ENCODE measurements at places on chromosomes 16 and 17.

GRCh38 chr17:62950067-62950466 is 16.0 kb upstream of the TANC2 start:
- DNase-seq: no peak

DNA sequence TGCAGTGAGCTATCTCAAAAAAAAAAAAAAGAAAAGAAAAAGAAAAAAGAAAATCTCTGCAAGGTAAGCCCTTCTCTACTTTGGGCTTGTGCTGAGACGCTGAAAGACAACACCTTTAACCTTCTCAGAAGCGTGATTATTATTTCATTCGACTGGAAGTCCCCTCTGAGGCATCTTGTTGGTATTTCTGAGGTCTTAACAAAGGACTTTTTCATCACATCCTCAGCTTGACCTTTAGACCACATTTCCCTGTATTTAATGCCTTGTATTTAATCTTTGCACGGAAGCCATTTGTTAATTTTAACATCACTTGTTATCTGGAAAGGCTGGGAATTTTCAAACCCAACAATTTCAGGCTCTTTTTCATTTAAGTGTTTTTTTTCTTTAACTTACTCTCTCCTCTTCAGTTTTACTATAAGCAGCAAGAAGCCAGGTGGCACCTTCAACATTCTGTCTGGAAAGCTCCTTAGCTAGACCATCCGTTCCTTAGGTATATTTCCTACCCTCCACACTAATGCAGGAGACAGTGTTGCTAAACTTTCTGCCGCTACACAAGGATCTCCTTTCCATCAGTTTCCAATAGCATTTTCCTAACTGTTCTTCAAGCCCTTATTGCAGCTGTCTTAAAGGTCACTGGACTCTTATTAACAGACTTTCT is 10.3 kb downstream of the KCTD13 start:
- DNase-seq: no peak

GRCh38 chr17:57485916-57486881 is 229.9 kb downstream of the MSI2 start:
- DNase-seq: no peak

DNA sequence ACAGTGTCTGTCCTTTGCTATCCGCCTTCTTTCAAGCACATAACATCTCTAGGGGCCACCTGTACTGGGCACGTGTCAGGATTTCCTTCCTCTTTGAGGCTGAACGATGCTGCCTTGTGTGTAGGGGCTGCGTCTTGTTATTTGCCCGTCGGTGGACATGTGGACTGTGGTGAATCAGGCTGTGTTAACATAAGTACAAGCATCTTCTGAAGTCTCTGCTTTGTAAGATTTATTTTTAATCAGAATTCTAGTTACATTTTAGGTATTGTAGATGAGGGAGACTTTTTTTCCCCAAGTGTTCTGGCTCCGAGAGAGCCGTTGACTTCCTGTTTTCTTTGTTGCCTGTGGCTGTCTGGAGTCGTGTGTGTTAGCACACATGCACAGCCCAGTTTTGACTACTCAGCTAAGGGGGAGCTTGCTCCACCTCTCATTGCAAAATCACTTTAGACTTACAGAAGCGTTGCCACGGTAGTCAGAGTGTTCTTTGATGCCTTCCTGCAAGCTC is 26.1 kb downstream of the SPG7 start:
- no peak for DNase-seq

DNA sequence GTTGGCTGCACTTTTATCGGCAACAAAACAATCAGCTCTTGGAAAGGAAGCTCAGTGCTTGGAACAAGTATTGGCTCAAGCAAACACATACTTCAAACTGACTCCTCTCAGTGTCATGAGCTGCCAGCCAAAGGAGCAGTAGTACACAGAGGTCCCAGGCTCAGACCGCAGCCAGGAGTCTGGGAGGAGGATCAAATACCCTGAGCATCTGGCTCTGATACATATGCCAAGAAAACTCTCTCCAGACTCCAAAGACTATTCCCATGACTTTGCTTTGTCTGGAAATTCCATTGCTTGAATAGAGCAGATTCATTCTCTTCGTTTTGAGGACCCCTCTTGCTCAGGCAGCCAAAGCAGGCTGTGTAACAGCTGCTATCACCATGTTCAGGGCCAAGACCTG is 501.6 kb upstream of the PSMD7 start:
- DNase-seq: no peak

DNA sequence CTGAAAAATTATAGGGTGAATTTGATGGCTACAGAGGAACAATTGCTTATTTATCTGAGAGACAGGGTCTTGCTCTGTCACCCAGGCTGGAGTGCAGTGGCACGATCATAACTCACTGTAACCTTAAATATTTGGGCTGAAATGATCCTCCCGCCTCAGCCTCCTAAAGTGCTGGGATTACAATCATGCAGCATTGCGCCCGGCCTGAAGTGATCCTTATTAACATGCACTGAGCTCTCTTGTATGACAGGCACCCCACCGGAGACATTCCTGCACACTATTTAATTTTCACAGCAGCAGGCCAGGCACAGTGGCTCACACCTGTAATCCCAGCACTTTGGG is 77.7 kb downstream of the CNGB1 start:
- no peak for DNase-seq

- DNase-seq: no peak
Measured at GRCh38 chr17:12282056-12282455, 261.4 kb downstream of the MAP2K4 start.

DNA sequence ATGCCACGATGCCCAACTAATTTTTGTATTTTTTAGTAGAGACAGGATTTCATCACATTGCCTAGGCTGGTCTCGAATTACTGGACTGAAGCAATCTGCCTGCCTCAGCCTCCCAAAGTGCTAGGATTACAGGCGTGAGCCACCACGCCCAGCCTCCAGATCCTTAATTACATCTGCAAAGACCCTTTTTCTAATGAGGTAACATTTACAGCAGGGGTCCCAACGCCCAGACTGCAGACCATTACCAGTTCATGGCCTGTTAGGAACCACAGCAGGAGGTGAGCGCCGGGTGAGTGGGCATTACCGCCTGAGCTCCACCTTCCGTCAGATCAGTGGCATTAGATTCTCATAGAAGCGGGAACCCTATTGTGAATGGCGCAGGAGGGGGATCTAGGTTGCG is 4.0 kb upstream of the RAB11FIP4 start:
- no peak for DNase-seq

DNA sequence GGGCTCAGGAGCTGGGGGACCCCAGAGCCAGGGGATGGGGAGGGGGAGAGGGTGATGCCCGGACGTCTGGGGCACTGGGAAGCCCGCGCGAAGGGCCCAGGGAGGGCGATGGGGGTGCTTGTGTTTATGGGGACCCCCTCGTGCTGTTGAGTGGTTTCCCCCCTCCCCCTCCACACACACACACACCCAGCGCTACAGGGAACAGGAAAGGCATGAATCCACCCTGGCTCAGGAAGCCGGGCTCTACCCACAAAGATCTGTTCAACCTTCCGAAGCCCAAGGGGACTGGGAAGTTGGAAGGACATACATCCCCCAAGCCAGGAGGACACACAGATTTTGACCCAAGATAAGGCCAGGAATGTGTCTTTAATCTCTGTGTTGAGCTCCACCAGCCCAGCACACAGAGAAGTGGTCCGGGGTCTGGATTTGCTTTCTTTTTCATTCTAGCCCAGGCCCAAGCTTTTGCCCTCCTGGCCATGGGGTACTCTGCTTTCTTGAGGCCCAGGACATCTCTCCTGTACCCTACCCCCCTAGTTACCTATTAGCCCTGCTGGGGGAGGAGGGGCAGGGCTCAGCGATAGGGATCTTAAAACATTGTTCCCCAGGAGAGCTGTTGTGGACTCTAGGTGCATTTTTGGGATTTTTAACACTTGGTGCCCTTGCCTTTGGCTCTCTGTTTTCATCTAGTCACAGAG is 1.2 kb downstream of the UBALD2 start:
- no peak for DNase-seq

- DNase-seq: no peak
Measured at GRCh38 chr17:37825851-37826250, 81.0 kb upstream of the HNF1B start.

GRCh38 chr17:77306790-77307478 is 166.2 kb downstream of the SEC14L1 start:
- no peak for DNase-seq

DNA sequence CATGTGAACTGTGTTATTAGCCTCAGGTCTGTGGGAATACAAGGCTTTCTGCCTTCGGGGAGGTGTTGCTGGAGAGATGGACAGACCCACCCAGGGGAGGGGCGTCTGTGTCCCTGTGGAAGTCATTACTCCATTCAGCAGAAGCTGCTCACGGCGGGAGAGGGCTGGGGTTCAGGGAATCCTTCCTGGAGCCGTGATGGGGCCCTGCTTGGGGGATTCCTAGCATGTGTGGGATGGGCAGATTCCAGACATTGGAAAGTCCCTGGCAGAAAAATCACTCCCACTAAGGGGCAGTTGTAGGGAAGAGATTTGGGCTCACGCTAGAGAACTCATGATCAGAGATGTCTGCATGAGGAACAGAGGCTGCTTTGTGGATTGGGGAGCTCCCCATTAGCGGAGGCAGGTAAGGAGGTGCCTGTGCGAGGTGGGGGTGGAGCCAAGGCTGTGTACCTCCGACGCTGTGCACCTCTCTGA is 56.3 kb upstream of the IL34 start:
- DNase-seq: no peak

DNA sequence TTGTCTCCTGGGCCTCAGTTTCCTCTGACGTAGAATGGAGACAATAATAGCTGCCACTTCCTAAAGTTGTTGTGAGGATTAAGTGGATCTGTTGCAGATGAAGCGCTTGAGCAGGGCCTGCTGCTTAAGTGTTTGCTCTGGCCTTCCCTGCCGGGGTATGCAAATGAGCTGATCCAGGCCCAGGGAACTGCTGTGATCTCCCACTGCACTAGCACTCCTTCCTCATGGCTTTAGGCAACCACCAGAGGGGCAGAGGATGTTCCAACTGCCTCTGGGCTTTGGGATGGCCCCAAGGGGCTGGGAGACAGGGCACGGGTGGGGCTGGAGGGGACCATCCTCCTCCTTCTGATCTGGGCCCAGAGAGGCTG is 6.2 kb downstream of the SBK1 start:
- no peak for DNase-seq

DNA sequence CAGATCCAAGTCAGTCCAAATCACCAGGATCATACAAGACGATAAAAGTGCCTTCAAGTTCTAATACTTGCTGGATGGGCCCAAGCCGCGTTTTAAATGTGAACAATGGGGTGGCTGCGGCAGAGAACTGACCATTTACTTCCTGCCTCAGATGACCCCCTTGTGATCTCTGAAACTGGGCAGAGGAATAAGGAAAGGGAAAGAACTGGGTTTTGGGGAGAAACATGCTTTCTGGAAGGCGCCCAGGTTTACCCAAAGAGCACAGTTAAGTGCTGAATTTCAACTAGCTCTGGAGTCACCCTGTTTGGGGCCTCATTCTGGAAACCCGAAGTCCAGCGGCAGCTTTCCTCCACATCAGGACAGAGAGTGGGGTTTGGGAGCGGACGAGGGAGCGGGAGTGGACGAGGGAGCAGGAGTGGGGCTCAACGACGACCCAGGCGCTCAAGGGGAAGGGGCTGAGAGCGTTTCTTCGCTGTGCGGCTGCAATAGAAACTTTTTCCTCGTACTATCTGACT is 1.6 kb downstream of the FAM20A start:
- DNase-seq: no peak

GRCh38 chr17:79917902-79918484 is 78.8 kb upstream of the CBX4 start:
- no peak for DNase-seq

GRCh38 chr17:8563981-8564602 is 66.4 kb downstream of the MYH10 start:
- no peak for DNase-seq

DNA sequence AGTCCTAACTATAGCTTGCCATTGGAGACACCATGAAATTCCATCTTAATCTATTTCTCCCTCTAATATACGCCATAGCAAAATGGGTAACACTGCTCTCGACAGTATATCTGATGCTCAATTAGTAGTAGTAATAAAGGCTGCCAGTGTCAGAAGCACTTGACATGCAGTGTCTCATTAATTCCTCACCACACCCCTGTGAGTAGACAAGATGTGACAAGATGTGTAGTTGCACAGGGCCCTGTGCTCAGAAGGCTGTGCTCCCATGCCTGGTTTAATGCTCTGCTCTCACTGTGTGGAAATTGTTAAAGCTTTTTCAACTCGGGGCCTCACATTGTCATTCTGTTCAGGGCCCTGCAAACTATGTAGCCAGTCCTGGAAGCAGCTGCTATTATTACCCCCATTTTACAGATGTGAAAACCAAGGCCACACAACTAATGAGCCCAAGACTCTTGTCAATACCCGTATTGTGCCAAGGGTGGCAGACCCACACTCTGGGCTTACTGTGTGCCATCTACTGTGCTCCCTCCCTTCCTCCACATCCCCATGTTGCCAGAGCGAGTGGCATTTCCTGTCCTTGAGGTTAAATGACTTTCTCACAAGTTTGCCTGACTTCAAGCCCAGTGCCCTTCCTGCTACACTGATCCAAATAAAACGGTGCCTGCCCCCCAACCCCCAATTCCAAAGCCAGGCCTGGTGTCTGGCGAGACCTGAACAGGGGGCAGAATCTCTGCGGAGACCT is 287.3 kb upstream of the CCL2 start:
- DNase-seq: no peak
